ENCODE measurements at places on chromosomes 7 and 10.

DNA sequence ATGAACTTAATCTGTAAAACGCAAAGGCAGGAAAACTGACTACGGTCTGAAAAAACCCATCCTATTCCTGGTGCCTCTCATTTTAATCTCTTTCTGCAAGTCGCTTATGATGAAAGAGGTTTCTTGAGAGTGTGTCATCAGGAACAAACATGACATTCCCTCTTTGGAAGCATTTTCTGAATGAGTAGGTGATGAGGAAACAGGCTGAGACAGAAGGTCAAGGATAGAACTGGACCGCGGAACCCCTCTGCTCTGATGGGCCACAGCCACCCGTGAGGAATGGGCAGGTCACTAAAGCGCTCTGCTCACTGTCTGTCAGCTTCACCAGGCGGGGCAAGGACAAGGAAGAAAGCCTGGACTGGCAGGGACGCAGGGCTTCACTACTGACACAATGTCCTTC lies 28.6 kb downstream of the BEND7 start:
- DNase-seq: no peak

GRCh38 chr10:123150271-123150985 lies 2.5 kb downstream of the HMX2 start:
- DNase-seq: no peak

DNA sequence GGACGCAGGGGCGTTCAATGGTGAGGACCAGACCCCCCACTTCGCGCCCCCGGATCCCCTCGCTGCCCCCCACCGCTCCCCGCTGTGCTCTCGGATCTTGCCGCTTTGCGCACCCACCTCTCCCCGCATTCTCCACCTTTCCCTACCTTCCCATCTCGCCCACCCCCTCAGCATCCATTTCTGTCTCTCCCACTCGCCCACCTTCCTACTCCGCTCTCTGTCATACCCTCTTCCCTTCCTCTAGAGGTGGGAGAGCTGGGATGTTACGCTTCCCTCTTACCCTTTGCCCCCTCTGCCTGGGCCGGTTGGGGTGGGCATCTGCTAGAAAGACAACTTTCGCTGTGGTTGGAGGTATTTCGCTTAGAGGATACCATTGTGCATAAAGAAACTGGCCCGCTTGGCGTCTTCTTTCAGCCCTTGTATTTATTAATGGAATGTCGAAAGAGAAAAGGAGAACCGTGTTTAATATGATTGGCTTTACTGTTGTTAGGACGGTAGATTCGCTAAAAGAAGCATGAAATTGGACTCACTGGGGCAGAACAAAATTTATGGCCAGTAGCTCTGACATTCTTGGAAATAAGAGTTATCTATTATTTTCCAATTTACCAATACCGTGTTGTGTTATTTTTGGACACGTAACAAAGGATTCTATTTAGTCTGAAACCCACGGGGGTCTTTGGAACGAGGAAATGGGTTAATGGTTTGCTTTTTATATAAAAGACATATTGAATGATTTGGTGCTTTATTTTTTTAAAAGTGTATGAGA lies 873 bp downstream of the PRKAR2B start:
- DNase-seq: no peak

- DNase-seq: no peak
Measured at GRCh38 chr7:132255898-132256297, 320.4 kb downstream of the PLXNA4 start.
